Activated CD4-positive, CD25-positive, alpha-beta regulatory T cell (primary cell): ENCODE measurements at places on chromosomes 12 and 14.

- DNase-seq = no peak
These were observed 22.8 kb downstream of the ERC1 start for GRCh38 chr12:1013618-1014489.

DNA sequence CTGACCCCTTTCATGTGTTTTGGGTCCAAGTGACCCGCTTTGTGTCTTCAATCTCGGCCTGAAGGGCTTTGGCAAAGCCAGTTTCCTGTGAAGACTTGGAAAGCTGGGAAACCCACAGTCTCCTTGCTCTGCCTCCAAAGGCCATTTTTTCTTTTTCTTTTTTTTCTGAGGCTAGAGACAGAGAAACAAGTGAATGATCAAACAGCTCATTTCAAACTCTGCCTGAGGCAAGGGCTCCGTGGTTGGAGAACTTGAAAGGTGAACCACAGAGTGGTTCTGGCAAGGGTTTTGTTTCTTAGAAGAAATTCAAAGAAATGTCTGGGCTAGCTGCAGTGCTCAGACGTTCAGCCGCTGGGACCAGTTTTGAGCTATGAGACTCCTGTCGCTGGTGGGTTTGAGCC is 62.7 kb downstream of the ERH start:
- DNase-seq = no peak

- no peak for DNase-seq
These were observed 17.7 kb upstream of the LRP1-AS start for GRCh38 chr12:57164966-57165625.

- no peak for DNase-seq
These were observed 84.8 kb downstream of the STON2 start for GRCh38 chr14:81315341-81315740.

GRCh38 chr14:68174446-68174845 is 354.9 kb downstream of the RAD51B start:
- no peak for DNase-seq

GRCh38 chr14:38958589-38958988 is 144.4 kb downstream of the SEC23A start:
- DNase-seq = no peak

DNA sequence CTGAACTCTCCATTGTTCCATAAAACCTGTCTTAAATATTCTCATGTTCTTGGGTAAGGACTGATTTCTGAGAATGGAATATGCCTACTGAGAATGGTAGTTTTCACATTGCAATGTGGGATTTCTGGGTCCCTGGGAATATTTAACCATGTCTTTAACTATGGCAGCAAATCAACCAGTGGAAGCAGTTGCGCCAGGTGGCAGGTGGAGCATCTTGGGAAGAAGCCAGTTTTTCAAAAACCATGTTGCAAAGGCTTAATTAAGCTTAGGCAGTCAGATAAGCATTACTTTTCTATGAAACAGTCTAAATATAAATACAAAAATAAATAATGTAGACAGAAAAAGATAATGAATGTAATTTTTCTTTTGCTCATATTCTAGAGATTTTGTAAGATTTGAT is 448.1 kb downstream of the ADAMTS20 start:
- DNase-seq = no peak

DNA sequence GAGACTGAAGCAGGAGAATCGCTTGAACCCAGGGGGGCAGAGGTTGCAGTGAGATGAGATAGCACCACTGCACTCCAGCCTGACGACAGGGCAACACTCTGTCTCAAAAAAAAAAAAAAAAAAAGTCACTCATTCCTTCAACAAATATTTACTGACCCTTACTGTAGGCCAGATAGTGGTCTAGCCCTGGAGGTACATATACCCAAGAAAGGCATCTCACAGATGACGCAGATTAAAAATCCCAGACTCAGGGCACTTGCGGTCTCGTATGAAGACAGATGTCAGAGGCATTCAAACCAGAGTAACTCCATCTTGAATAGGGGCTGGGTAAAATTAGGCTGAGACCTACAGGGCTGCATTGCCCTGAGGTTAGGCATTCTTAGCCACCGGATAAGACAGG is 44.8 kb downstream of the CLMN start:
- no peak for DNase-seq

DNA sequence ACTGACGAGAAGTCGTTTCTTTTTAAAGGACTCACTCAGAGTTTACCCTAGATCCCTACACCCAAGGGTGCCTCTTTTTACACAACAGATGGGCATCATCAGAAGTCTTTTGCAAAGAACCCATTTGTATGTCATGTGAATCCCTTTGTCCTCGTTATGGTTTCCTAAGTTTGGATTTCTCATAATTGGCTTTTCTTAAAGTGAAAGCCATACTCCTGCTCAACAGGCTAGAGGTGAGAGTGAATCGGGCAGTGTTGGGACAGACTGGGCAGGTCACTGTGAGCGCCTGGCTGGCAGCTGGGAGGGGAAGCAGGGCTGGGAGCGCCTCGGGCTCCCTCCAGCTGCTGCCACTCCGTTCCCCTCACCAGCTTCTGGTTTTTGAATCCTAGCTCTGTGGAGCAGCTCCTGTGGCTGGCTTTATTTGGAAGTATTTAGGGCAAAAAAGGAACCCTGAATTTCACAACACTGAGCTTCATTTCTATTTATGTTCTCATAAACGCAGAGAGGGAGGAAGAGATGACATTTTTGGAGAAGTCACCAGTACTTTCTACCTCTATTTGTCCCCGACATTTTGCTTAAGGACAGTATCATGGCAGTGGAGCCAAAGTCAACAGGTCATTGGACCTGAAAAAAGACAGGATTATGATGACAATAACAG is 63.8 kb upstream of the ACTN1 start:
- DNase-seq = no peak

DNA sequence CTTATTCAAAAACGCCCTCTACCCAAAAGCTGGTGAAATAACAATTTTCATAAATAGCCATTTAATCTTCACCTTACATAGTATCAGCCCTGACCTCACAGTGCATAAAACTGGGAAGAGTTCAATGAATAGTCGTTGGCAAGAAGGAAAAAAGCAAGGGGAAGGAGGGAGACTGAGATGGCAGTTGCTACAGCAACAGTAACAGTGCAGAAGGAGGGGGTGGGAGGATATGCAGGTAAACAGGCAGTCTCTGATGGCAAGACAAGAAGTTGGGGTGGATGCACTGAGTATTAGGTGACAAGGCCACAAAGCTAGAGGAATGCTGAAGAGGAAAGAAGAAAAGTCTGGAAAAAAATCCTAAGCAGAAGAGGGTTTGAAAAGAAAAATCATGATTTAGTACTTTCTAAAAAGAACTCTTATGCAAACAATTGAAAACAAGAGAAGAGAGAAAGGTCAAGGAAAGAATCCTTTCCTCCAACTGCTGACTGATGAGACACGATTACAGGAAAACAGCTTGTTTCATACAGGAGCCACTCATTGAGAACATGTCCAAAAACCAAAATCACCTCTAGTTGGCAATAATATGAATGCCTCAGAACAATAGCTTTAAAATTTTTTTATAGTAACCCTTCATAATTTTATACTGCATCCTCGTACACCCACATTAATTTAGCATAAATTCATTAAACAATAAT is 56.0 kb downstream of the DCAF5 start:
- no peak for DNase-seq

GRCh38 chr14:61452452-61452851 is 131.1 kb downstream of the PRKCH start:
- DNase-seq = no peak

- no peak for DNase-seq
These were observed 51.2 kb downstream of the PPFIBP1 start for GRCh38 chr12:27575090-27575761.

DNA sequence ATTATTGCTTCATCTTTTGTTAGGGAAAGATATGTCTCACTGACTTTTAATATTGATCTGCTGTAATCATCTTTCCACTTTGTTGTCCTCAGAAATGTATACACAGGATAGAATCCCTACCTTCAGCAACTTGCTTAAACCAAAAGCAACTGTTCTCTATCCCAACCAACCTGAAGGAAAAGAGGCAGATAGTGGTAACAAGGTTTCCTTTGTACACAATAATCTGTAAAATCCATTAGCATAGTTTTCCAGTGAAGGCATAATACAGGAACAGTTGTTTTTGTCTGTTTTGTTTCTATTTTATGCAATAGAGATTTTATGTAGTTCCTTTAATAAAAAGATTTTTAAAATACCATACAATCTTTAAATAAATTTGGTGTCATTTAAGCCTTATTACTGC is 170.5 kb downstream of the PIK3C2G start:
- DNase-seq = no peak

DNA sequence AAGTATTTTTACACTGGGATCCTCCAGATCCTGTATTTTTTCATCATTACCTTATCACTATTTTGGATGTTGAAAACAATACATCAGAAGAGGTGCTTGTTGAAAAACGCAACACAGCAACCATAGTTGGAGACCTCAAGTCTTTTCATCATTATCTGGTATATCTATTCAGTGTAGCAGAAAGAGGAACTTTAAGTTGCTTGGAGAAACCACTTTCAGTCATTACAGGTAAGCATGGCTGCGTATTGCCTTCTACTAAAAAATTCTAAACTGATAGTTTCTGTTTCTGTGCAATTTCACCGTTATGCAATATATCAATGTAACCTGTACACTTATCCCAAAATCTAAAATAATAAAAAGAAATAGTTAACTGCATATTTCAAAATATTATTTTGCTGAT is 32.2 kb upstream of the PTPRQ start:
- DNase-seq = no peak

DNA sequence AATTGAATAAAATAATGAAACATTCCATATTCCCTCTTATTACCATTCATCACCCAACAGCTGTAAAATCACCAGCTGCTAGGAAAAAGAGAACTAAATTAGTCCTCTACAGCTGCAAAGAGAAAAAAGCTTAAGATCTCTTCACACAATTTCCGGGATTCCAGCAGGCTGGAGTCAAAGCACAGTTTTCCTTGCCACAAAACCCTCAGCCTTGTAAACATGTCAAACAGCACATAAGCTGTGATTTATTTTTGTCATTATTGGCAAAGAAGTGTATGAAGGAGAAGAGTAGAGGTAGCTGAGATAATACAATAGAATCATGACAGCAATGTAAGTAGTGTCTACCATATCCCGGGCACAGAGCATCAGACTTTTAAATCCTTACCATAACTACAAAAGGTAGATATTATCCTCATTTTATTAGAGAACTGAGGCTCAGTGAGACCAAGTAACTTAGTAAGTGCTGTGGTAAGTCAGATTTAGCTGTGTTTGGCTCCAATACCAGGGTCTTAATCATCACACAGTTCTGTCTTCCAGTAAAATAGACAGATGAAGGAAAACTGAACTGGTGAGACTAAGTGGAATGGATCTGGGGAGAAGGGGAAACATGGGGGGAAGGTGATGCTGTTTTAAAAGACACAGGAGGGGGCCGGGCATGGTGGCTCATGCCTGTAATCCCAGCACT is 57.3 kb downstream of the NTN4 start:
- no peak for DNase-seq

DNA sequence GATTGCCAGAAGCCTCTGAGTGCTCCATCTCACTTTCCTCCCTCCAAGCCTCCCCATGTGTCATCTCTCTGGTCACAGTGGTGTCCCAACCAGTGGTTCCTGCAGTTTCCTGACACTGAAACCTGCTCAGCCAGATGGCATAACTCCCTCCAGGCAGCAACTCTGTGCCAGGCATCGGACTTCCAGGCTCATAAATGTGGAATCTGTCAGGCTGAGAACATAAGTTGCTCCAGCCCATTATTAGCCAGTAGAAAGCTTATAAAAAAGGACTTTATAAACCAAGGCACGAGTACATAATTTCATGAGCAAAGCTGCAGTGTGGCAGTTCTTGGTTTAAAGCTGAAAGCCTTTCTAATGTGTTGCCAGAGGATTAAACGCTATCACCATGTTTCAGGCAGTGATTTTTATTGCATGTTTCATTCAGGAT is 194.3 kb downstream of the DACT1 start:
- no peak for DNase-seq

DNA sequence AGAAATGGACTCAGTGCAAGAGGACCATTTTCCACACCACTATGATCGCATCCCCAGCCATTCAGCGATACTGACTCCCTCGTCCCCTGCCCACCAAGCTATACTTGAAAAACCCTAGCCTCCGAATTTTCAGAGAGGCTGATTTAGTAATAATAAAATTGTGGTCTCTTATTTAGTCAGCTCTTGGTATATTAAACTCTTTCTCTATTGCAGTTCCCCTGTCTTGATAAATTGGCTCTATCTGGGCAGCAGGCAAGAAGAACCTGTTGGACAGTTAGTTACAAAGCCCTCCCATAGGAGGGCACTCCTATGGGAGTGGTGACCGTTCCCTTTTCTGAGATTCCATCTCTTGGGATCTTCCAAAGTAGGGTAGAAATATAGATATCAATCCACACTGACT is 33.6 kb downstream of the NFKBIA start:
- no peak for DNase-seq

GRCh38 chr12:25365340-25365730 is 114.6 kb upstream of the KRAS start:
- DNase-seq = no peak

GRCh38 chr14:88986146-88986841 is 161.8 kb downstream of the TTC8 start:
- DNase-seq = no peak

GRCh38 chr12:47014474-47014873 is 64.9 kb upstream of the PCED1B start:
- no peak for DNase-seq

- no peak for DNase-seq
These were observed 21.7 kb upstream of the KCNA5 start for GRCh38 chr12:5022025-5022424.

GRCh38 chr12:23948291-23948690 is 1.2 kb downstream of the SOX5 start:
- DNase-seq = no peak

- no peak for DNase-seq
These were observed 200.5 kb downstream of the GXYLT1 start for GRCh38 chr12:41944216-41944615.

DNA sequence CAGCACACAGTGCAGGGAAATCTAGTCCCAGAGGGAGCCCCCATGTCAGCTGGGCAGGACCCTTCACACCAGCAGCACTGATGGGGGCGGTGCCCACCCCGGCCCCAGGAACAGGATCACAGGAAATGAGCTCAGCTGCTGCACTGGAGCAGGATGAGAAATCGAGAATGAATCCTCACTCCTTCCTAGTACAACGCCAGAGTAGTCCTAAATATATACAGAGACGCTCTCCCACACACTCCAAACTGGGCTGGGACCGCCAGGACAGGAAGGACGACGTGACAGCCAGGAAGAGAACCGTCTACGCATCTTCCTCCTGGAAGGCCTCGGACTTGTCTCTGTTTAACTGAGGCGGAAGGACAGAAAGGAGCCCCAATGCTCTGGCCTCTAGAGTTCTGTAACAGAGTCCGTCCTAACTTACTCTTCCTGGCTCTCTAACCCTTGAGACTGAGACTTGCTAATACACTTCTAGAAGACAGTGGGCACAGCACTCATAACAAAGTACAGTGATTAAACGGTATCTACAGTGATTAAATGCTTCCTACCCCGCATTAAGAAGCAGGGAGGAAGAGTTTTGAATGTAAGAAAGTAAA is 33.4 kb downstream of the CDC42BPB start:
- DNase-seq = no peak

DNA sequence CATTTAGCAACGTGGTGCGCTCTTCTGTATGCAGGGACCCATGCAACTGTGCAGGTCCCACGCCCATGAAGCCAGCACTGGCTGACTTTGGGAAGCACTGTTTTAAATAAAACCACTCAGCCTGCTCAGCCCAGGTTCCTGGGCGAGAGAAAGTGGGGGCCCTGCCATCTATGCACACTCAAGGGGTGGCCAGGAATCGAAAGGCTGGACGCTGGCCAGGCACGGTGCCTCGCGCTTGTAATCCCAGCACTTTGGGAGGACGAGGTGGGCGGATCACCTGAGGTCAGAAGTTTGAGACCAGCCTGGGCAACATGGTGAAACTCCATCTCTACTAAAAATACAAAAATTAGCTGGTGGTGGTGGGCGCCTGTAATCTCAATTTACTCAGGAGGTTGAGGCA is 179.9 kb upstream of the TBX3 start:
- no peak for DNase-seq
